ENCODE measurements at places on chromosomes 11 and 22.

DNA sequence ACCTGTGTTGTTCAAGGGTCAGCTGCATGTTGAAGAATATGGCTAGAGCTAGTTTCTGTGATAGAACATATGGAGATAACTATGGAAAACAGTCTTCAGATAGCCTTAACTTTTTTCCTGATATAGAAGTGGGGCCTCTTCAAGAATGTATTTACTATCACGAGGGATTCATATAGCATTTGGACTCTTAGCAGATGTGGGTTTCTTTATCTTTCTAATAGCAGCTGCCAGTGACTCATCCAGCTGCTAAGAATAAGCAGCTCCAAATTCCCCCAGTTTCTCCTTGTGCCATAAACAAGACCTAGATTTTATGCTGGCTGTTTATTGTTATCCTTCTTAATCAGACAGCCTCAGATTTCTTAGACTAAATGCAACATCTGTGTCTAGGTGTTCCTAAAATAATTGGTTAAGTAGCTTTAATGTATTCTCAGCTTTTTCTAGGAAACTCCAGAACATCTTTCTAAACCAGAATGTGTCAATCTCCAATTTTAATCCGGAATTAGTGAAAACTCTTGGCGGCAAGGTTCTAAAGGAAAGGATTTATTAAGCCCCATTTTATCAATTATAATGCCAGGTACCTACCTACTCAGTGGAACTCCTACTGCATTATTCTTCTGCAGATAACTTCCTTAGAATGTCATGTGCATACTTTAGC is 119.8 kb downstream of the CSTPP1 start:
- DNase-seq, result no peak

GRCh38 chr11:74634537-74634936 is 42.2 kb downstream of the POLD3 start:
- DNase-seq, result no peak

- DNase-seq, result no peak
Observed at GRCh38 chr11:11843211-11843621, 1.4 kb downstream of the USP47 start.

- DNase-seq, result no peak
Observed at GRCh38 chr11:45530776-45531175, 134.6 kb downstream of the CHST1 start.

- DNase-seq, result no peak
Observed at GRCh38 chr11:113464416-113464815, 10.8 kb downstream of the DRD2 start.

All from right hindlimb (tissue), 1 donor.